Activated CD8-positive, alpha-beta memory T cell treated with anti-CD3 and anti-CD28 coated beads for 24 hours (primary cell): ENCODE measurements at places on chromosomes 2 and 18.

- no peak for DNase-seq
Observed at GRCh38 chr2:21972586-21972985, 848.8 kb downstream of the TDRD15 start.

DNA sequence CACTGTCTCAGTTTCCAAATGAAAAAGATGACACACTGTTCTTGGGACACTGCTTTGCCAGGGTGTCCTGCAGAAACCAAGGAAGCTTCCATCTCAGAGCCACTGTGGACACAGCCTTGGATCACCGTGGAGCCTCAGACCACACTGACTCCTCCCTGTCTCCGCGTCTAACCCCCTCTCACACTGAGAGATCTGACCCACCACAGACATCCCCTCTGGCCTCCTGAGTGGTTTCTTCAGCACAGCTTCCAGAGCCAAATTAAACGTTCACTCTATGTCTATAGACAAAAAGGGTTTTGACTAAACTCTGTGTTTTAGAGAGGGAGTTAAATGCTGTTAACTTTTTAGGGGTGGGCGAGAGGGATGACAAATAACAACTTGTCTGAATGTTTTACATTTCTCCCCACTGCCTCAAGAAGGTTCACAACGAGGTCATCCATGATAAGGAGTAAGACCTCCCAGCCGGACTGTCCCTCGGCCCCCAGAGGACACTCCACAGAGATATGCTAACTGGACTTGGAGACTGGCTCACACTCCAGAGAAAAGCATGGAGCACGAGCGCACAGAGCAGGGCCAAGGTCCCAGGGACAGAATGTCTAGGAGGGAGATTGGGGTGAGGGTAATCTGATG is 113.4 kb upstream of the PKDCC start:
- no peak for DNase-seq

DNA sequence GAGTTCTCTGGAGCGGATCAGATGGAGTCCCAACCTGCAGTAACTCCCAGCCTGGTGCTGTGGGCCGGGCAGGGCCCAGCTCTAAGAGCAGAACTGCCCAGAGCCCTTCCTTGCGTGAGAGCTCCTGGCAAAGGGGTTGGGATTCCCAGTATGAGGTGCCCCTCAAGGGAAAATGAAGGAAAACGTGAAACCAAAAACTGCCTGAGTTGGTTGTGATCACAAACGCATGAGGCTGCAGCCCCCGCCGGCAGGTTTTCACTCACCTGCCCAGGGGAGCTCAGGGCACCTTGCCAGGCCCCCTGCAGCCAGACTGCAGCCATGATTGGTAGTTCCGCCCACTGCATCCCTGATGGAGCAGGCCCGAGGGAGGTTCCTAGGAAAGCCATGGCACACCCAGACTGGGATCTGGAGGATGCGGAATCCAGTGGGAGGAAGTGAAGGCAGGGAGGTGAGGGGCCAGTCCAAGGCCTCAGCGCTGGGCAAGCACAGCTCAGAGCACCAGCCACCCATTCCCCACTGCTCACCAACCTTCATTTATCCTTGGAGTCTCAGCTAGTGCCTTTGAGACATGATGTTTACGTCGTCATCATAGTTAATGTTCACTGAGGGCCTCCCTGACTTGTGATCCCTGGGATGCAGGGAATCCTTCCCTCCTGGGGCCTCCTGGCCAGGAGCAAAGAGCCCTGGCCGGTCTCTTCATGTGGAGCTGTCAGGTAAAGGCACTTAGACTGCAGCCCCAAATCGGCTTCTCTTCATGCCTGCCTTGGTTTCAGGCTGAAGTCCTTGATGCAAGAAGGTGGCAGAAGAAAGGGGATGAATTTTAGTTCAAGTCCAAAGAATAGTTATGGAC is 103.2 kb downstream of the INHBB start:
- DNase-seq, result no peak

- DNase-seq, result no peak
Observed at GRCh38 chr2:241391892-241392665, 36.0 kb downstream of the FARP2 start.

GRCh38 chr18:51447351-51448342 is 250.2 kb upstream of the MEX3C start:
- no peak for DNase-seq

- no peak for DNase-seq
Observed at GRCh38 chr18:5145168-5145825, 51.8 kb downstream of the AKAIN1 start.

DNA sequence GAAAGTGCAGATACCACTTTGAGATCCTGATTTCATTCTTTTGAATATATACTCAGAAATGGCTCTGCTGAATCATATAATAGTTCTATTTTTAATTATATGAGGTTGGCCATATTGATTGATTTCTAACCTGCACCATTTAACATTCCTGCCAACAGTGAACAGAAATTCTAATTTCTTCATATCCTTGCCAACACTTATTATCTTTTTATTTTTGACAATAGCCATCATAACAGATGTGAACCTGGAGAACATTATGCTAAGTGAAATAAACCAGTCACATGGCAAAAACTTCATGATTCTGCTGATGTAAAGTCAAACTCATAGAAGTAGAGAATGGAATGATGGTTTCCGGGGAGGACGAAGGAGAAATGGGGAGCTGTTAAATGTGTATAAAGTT is 344.5 kb upstream of the CYRIA start:
- no peak for DNase-seq

- DNase-seq, result no peak
Observed at GRCh38 chr18:45828917-45829811, 3.7 kb downstream of the SIGLEC15 start.

DNA sequence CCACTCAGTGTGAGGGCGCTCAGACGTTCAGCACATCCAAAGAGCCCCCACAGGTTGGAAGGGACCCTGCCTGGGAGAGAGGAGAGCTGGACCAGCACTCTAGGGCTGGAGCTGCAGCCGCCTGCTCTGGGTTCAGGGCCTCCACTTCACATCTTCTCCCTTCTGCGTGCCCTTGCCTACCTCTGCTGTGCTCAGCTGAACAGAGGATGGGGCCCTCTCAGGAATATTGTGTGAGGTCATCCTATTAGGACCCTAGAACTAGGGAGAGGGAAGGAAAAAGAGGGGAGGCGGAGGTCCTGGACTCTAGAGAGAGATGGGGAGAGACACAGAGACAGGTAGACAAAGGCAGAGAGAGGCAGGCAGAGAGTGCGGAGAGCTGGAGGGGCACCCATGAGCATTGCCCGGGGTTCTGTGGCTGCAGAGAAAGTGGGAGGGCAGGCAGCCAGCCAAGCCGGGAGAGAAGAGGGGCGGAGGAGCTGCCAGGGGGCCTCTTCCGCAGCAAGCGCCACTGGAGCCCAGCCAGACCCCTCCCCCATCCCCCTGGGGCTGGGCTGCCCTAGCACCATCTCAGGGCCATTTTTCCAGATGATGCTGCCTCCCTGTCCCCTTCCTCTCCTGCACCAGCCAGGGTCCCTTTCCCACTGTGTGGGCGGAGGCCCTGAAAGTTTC is 8.3 kb upstream of the TNS1 start:
- DNase-seq, result no peak

DNA sequence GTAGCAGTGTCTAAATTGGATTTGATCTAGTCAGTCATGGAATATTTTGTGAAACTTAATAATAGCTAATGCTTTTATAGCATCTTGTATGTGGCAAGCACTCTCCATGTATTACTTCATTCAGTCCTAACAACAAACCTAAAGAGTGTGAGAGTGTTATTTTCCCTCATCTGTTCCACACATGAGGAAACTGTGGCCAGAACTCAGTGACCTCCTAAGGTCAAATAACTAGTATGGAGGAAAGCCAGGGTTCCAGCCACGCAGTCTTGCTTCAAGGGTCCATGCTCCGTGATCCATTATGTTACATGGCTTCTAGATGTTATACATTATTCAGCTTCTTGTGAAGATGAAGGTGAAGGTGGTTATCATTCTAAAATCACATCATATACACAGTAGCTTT is 45.5 kb downstream of the TWSG1 start:
- DNase-seq, result no peak

DNA sequence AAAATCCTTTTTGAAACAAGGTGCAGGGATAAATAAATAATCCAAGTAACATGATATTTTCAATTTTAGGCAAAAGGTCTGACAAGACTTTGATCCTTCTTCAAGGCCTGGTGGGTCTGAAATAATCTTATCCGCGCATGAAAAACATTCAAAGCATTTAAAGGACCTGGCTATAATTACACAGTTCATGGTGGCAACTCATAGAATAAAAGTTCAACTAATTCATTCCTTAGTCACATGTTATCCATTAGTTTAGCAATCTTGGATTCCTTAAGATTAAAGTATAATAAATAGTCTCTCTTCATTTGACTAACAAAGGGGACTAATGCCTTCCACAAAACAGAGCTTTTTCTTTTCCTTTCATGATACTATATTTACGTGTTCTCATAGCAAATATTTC is 21.0 kb upstream of the SLC38A11 start:
- DNase-seq, result no peak

GRCh38 chr18:78769502-78770105 is 210.0 kb upstream of the SALL3 start:
- DNase-seq, result peak; percentile 41

DNA sequence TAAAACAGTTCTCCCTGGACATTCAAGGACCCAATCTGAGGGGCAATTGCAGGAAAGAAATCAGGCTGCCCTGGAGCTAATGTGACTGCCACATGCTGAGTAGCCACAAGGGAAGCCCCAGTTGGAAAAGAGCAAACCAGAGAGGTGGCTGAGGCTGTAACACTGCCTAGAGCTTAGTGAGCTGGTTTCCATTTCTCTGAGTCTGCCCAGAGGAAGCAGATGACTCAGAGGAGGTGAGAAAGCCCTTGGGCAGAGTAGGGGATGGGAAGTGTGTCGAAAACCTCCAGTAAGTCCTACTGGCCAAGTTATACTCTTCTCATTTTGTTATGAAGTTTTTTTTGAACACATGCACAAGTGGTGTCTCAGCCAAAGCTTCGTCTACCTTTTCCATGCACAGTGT is 753.0 kb downstream of the CNTNAP5 start:
- DNase-seq, result no peak

- DNase-seq, result no peak
Observed at GRCh38 chr18:8688216-8688800, 17.0 kb upstream of the MTCL1 start.

DNA sequence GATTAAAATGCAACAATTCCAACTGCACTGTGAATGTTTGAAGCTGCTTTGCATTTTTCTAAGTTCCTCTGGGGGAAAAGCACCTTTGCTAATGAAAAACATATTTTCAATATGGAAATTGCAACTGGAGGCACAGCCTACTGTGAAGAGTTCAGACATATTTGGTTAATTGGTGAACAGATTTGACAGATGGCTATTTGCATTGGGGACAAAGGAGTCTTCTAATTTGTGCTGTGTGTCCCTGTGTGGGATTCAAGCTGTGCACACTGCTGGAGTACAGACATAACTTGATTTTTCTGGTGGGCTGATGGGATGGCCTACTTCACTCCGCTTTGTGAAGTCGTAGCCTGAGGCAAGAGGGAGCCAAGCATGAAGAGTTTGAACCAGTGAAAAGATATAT is 40.7 kb upstream of the ARHGAP25 start:
- no peak for DNase-seq

DNA sequence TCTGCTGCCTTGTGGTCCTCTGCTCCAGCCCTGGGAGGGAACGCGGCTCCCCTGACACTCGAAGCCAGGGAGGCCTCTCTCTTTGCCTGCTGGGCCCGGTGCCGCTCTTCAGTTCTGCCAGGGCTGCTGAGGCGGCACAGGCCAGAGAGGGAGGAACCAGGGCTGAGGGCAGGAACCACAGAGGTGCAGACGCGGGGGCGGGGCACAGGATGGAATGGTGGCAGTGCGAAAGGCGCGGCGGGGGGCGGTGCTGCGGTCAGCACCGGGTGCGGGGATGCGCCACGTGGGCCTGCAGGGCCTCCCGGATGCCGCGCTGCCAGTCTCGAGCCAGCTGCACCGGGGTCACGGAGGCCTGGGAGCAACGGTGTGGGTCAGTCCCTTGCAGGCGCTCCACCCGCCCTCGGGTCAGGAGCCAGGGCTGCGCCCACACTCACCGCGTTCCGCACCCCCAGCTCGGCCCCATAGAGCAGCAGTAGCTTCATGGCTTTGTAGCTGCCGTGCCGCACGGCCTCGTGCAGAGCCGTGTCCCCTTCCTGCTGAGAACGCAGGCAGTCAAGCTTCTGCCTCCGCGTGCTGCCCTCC is 4.4 kb downstream of the ANKRD23 start:
- DNase-seq, result peak; percentile 90

DNA sequence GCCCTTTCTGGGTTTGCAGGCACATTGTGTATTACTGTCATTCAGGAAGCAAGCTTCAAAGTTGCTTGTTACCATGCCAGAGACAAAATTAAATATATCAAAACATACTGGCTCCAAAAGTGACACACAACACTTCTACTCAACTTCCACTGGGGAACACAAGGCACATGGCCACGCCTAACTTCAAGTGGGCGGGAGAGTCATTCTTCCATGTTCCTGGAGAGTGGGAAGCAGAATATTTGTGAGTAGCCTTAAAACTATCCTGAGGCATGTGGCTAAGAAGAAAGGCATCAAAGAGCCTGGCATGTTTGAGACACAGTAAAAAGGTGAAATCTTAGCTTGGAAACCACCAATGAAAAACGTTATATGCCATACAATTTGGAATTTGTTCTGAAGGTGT is 90.5 kb upstream of the TACR1 start:
- DNase-seq, result no peak

- DNase-seq, result no peak
Observed at GRCh38 chr18:34991152-34991551, 50.1 kb upstream of the MAPRE2 start.
